ENCODE measurements at places on chromosomes 5 and 9.
A peak's percentile ranks its signal among the peaks of the same experiment; 100 is the strongest.

DNA sequence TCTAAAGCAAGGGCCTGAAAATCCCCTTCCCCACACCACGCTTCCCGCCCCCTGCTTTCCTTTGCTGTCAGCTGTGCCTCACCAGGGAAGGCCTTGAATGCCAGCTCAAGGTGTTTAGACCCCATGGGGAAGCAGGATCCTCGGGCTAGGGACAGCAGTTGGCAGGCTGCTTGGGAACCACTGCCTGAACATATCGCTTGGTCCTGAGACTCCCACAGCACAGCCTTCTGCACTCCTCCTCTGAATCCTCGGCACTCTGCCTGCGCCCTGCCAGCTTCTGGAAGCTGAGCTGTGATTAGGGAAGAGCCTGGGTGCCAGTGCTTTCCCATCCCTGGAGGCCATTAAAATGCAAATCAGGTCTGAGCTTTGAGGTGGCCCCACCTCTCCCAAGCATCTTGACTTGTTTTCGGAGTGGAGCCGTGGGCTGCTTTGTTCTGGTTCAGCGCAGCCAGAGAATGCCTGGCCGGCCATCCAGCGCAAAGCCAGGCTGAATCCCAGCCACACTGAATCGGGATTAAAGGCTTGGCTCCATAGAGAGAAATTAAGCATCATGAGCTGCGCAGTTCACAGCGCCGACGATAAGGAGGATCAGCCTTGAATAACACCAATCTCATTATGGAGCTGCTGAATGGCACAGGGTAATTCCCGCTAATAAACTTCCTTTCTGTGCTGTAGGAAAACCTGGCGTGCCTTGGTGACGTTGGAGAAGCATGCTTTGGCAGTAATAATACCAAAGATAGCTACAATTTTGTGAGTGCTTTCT, 40.0 kb downstream of the AMBP start:
- no peak for DNase-seq

DNA sequence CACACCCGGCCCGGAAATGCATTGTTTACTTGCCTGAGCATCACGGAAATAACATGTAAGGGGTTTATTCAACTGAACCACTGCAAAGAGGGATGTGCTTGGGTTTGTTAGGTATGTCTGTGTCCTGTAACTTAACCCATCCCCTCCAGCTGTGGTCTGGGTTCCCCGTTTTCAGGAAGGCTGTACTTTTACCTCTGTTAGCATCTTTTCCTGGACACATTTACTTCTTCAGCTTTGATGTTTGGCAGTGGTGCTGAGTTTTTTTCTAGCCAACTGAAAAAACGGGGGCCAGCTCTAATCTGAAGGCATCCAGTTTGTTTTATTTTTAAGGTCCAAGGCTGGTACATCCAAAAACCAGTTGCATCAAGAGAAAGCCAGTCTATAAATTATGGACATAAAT, 561.8 kb downstream of the BNC2 start:
- DNase-seq: no peak

DNA sequence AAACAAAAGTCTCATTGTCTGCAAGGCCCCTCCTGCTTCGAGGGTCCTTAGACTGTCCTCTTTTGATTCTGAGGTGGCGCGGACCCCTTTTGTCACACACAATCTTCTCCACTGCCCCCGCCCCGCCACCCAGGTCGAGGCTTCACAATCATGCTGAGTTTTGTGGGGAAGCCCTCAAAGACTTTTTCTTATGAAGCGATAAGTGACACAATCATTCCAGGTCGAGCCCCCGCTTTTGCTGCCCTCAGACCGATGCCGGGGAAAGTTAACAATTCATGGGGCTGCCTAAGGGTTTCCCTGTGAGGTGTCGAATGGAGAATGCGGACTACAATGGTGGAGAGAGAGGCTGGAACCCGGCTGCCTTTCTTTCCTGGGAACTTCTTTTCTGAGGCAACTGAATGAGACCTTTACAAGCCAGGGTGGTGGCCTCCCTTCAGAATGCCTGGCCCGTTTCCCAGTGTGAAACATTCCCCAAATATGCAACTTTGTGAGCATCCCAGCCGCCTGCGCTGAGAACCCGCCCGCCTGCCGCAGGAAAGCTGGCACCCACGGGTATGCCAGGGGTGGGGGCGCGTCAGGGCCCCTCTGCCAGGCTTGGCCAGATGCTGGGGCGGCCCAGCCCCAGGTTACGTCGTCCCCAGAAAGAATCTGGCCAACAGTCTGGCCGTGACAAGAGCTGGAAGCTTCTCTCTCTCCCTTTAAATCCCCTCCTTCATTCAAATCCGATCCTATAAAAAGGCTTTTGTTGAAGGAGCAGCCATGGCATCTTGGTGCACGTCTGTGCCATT, 71.9 kb downstream of the MAP1B start:
- DNase-seq: peak; percentile 72

GRCh38 chr9:13805546-13805945, 508.4 kb downstream of the NFIB start:
- DNase-seq: no peak

DNA sequence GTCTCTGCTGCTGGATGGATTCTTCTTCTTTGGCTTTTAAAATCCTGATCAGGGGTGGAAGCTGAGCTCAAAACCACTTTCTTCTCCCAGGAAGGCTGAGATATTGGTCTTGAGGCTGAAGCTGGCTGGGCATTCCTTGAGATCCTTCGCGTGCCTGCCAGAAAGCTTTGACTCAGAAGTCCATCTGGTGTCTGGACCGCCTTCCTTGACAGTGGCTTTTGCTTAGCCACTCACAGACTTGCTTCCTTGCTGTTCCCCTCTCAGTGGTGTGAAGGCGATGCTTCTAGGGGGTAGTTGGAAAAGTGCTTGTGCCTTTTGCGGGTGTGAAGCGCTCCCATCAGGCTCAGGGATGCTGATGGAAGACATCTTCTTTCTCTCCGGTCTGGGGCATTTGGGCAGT, 45.9 kb downstream of the RGS3 start:
- no peak for DNase-seq

- DNase-seq: no peak
Observed at GRCh38 chr9:114033397-114034103, 44.5 kb downstream of the AMBP start.
